ENCODE measurements at places on chromosomes 5 and 9.

- no peak for DNase-seq
Measured at GRCh38 chr5:82167372-82167935, 110.7 kb downstream of the RPS23 start.

- no peak for DNase-seq
Measured at GRCh38 chr5:5521029-5521428, 98.6 kb downstream of the ICE1 start.

GRCh38 chr9:127184641-127185040 is 62.2 kb upstream of the ANGPTL2 start:
- DNase-seq, result no peak

DNA sequence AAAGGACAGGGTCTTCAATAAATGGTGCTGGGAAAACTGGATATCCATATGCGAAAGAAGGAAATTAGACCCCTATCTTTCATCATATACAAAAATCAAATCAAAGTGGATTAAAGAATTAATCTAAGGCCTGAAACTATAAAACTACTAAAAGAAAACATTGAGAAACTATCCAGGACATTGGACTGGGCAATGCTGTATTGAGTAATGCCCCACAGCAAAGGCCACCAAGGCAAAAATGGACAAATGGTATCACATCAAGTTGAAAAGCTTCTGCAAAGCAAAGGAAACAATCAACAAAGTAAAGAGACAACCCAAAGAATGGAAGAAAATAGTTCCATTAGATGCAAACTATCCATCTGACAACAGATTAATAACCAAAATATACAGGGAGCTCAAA is 72.3 kb downstream of the STRBP start:
- no peak for DNase-seq

- no peak for DNase-seq
Measured at GRCh38 chr9:133560944-133561343, 26.4 kb downstream of the ADAMTSL2 start.

- no peak for DNase-seq
Measured at GRCh38 chr5:37840053-37841034, 503 bp upstream of the GDNF start.

- no peak for DNase-seq
Measured at GRCh38 chr9:130824643-130825350, 10.3 kb upstream of the ABL1 start.

DNA sequence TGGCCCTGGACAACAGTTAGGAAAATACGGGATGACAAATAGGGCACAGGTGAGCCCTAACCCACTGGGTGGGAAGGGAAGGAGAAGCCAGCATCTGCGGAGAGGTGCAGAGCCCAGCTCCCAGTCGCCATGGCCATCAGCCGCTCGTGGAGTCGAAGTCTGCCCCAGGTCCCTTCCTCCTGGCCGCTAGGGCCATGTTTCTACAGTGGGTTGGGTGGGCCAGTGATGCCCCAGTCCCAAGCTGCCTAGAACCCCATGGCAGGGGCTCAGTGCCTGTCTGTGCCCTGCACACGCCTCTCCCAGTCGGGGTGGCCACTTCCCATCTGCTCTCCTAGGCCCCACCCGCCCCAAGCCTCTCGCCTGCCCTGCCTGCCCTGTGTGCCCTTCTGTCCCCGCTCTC is 34.8 kb downstream of the OLFM1 start:
- no peak for DNase-seq

- DNase-seq, result no peak
Measured at GRCh38 chr9:87270848-87271234, 226.8 kb upstream of the DAPK1 start.

- DNase-seq, result no peak
Measured at GRCh38 chr9:90107040-90107725, 502.4 kb downstream of the GADD45G start.

- DNase-seq, result no peak
Measured at GRCh38 chr5:87182649-87183048, 85.0 kb upstream of the RASA1 start.

GRCh38 chr5:26245321-26245720 is 793.1 kb downstream of the CDH9 start:
- no peak for DNase-seq

DNA sequence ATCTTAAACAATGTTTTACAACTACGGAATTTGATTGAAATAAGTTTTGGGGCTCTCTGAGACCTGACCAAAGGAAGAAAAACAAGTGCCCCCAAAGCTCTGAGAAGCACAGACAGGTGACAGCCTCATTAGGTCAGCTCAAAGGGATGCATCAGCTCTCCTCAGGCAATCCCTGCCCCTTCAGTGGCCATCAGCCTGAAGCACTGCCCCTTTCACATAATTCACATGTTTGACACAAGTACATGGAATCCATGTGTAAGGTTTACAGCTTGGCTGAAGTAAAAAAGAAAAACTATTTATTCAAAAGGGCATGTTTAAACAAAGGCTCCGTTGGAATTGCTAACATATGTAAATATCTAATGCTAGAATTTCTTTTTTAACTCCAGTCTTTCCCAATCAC is 56.3 kb downstream of the TSSK1B start:
- no peak for DNase-seq

DNA sequence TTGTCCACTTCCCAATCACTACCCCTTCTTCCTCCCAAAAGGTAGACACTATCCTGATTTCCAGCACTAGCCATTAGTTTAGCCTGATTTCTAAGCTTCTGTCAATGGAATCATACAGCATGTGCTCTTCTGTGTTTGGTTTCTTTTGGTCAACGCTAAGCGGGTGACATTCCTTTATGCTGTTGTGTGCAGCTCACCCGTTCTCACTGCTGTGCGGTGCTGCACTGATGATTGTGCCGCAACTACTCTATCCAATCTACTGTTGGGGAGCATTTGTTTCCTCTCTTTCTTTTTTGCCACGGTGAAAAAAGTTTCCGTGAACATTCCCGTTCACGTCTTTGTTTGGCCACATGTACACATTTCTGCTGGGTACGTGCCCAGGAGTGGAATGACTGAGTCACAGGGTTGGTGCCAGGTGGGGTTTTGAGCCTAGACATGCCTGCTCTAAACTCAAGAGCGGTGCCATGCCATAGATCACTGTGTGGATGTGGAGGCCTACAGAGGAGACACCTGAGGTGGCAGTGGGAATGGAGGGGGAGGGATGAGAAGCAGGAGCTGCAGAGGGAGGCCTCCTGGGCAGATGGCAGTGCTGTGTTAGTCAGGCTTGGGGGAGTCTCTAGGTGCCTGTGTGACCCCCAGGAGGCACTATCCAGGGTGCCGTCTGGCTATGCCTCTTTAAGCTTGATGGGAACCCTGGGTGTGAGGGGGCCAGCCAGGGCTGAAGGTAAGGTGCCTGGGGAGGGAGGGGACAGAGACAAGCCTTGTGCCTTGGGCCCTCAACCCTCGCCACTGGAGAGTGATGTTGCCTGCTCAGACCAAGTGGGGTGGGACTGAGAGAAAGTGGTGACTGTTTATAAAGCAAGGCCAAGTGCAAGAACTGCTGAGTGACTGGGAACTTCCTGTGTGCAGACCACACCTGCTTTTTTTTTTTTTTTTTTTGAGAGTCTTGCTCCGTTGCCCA is 11.4 kb upstream of the ANKRD33B start:
- DNase-seq, result no peak

DNA sequence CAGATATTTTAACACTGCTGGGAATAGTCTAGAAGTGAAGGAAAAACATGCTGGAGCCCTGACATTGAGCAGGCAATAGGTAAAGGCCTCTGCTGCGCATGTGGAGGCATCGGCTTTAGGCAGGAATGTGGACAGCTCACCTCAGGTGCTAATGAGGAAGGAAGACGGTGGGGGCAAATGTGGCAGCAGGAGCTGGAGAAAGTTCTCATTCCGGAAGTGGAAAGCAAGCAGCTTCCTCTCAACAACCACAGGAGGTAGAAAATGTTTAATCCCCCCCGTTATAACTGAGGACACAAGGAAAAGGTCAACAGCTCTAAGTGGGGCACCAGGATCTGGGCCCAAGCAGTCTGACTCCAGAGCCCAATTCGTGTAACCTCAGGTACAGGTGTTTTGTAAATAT is 7.6 kb upstream of the RPS14 start:
- DNase-seq, result no peak

GRCh38 chr5:177113566-177114424 is 19.8 kb upstream of the NSD1 start:
- peak; percentile 76 for DNase-seq

GRCh38 chr5:111337688-111338087 is 113.5 kb downstream of the CAMK4 start:
- DNase-seq, result no peak

GRCh38 chr5:163252950-163253349 is 184.4 kb upstream of the CCNG1 start:
- DNase-seq, result no peak

GRCh38 chr5:172303572-172304335 is 20.2 kb upstream of the UBTD2 start:
- DNase-seq, result no peak

GRCh38 chr9:114806526-114806900 is 674 bp upstream of the TNFSF15 start:
- no peak for DNase-seq

GRCh38 chr9:72529531-72529930 is 8.1 kb downstream of the TMC1 start:
- no peak for DNase-seq

GRCh38 chr9:91428927-91429351 is 5.3 kb upstream of the NFIL3 start:
- DNase-seq, result no peak

Data from stimulated activated CD4-positive, alpha-beta T cell treated with anti-CD3 and anti-CD28 coated beads, Interleukin-4, amount 100 ng/mL, for 48 hours (primary cell).